ENCODE measurements at places on chromosomes 13 and 19.

DNA sequence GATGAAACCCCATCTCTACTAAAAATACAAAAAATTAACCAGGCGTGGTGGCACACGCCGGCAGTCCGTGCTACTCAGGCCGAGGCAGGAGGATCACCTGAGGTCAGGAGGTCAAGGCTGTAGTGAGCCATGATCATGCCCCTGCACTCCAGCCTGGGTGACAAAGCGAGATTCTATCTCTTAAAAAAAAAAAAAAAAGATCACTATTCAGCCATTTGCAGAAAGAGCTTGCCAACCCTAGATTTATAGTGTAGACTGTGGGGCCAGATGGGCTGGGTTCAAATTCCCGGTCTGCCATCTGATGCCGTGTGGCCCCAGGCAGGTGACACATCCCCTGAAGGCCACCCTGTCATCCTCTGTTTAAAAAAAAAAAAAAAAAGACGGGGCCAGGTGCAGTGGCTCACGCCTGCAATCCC lies 28.9 kb downstream of the SMIM24 start:
- no peak for DNase-seq

DNA sequence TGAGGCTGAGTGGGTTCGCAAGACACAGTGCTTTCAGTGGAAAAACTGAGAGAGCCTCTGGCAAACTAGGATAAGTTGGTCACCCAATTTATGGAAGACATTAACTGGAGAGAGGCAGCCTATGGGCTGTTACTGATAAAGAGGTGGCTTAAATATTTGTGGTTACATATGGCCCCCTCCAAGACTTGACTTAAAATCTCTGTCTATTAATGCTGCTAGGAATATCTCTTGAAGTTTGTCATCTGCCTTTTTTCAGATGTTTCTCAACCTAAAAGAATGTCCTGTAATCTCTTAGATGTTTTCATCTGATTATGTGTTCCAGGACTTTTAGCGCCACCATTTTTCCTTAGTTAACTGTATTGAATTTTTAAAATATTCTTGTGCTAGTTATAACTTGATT lies 54.6 kb downstream of the NAA16 start:
- peak; percentile 23 for DNase-seq

- DNase-seq, result peak; percentile 63
These were observed 3.1 kb upstream of the PTPRH start for GRCh38 chr19:55212447-55212846.

- DNase-seq, result no peak
These were observed 6.1 kb upstream of the GSK3A start for GRCh38 chr19:42248270-42249148.

- no peak for DNase-seq
These were observed 199.9 kb downstream of the LACC1 start for GRCh38 chr13:44079413-44080205.

DNA sequence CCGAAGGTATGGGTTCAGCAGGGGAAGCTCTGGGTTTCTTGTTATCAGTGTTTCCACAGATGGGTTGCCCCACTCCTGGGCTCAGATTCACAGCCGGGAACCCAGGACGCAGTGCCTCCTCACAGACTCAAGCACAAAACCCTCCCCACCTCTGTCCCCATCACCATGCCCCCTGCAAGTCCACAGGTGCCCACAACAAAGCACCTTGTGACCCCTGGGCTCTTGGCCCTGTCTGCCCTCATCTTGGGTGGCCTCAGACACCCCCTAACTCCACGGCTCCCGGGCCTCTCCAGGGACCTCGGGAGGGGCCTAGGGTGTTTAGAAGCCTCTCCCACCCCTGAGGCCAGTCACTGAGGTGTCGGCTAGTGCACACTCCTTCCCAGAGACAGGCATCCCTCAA lies 231.7 kb downstream of the TUBA3C start:
- DNase-seq, result no peak
